ENCODE measurements at places on chromosomes 11 and 22.

DNA sequence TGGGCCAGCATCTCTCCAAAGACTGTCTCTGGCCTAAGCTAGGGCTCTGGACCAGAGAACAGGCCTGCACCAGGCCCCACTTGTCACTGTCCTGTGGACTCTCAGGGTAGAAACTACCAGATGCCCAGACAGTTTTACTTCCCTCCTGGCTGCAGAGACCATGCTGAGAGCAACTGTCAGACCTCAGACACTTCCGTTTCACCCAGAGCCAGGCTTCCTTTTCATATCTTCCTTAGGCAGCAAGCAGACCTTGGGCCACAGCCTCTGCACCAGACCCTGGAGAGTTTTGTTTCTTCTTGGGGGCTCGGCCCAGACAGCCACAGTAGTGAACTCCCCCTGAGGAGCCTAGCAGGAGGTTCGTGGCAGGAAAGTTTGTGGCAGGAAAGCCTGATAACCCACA, 12.1 kb upstream of the FCHSD2 start:
- DNase-seq = no peak

DNA sequence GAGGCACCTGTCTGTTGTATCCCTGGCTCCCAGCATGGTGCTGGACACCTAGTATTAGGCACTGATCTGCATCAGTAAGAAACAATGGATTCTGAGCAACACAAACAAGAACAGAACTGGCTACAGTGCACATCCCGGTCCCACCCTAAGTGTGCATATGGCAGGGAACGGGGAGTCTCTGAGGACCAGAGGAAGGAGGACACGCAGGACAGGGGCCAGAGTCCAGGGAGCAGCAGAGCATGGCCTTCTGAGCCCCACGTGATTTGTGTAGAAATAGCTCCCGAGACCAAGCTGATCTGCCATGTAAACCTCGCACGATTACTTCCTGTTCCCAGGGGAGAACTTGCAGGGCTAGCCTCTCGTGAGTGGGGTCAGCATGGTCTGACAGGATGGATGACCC, 12.7 kb upstream of the SNX32 start:
- no peak for DNase-seq

DNA sequence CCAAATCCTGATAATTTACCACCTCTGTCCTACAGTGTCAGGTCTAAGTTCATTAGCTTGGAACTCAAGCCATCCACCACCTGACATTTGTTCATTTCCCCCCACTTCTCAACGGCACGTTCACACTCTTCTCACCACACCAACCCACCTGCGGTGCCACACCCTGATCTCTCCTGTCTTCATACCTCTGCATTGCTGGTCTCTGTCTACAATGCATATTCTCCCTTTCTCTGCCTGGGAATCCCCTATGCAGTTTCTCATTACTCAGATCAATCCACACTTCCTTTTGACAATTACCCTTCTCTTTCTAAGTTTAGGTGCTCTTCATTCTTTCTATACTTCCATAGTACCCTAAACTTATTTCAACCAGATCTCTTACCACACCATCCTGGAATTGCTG, 20.4 kb upstream of the EMSY start:
- DNase-seq = no peak

DNA sequence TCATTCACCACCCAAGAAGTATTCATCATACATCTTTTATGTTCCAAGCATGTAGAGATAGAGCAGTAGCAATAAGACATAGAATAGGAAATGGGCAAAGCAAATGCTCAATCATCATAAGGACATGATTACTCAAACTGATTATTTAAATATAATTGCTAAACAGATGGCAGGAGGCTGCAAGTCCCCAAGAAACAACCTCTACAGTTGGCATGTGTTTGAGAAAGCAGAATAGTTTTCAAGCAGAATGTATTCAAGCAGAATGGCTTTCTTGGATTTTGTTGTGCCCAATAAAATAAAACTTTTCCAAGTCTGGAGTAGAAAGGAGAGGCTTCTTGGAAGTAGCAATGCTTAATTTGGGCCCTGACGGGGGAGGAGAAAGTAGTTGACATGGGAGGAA, 86.5 kb upstream of the SYN3 start:
- DNase-seq = no peak

GRCh38 chr11:63573881-63574855, 11.0 kb upstream of the PLAAT2 start:
- DNase-seq = peak; percentile 67

DNA sequence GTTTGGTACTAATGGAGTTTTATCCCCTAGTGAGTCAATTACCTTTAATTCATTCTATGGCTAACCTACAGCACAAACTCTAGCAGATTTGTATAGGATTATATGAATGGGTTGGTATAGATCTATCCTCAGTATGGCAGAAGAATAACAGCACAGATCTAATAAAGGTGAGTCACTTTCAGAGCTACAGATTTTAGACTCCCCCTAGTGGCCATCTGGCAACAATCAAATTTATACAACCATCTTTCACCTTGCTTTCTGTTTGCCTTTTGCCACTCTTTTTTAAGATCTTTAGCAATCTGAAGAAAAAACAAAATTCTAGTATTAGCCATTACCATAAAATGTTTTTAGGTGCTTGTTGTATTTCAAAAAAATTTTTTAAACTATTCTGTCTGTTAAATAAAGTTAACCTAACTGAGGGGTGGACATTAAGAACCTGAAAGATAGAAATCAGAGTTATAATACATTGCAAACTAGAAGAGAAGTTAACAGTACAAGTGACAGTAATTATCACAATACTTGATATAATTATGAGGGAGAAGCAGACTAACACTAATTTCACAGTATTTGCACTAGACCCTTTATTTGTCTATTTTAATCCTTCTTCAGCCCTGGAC, 25.8 kb downstream of the DDIAS start:
- peak; percentile 25 for DNase-seq

GRCh38 chr11:104534278-104534677, 364.0 kb downstream of the CASP12 start:
- no peak for DNase-seq

DNA sequence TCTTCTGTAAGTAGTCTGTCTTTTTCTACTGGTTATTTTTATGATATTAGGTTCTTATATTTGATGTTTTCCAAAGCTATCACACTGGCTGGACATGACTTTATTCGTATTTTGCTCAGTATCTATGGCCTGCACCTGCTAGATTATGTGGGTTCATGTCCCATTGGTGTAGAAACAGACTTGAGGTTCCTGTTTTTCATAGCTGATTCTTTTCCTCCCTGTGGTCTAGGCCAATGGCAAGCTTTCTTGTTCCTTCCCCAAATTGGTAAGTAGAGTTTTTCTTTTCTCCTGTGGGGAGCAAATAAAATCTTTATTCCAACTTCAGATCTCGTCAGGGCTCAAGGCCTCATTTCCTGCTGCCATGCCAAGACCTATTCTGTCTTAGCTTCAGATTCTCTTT, 30.2 kb upstream of the SWAP70 start:
- no peak for DNase-seq

DNA sequence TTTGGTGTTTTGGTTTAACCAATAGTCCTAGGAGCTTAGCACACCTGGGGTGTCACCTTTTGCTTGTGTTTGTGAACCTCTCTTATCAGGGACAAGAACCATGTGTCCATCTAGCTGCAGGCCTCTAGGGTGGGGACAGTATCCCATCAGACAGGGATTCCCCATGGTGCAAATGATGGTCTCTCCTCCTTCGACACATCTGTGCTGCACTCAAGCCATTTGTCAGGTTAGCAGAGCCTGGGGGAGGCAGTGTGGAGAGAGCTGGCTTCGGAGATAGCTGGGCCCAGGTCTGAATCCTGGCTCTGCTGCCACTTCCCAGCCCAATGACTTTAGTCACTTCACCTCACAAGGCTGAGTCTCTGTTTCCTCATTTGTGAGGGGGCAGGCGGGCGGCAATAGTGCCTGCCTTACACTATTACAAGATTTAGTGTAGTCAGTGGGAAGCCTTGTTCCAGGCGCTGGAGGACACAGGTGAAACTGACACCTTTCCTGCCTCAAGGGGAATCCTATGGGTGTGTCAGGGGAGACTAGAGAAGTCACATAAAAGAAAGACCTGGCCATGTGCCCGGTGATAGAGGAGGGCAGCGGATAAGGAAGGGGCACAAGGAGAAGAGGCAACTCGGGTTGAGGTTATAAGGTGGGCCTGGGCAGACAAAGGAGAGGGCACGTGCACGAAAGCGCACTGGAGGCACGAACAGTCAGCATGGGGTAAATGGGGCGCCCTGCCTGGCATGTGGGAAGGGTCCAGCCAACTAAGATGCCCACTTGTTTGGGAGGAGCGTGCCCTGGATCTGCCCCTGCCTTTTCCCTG, 12.6 kb downstream of the KLHL35 start:
- no peak for DNase-seq

GRCh38 chr11:62791501-62792201, at the start of gene TMEM223:
Gene TMEM223 (minus strand): TSS chr11:62792006. CDS start chr11:62791994, 12 bp downstream.
- peak; percentile 90 for DNase-seq

DNA sequence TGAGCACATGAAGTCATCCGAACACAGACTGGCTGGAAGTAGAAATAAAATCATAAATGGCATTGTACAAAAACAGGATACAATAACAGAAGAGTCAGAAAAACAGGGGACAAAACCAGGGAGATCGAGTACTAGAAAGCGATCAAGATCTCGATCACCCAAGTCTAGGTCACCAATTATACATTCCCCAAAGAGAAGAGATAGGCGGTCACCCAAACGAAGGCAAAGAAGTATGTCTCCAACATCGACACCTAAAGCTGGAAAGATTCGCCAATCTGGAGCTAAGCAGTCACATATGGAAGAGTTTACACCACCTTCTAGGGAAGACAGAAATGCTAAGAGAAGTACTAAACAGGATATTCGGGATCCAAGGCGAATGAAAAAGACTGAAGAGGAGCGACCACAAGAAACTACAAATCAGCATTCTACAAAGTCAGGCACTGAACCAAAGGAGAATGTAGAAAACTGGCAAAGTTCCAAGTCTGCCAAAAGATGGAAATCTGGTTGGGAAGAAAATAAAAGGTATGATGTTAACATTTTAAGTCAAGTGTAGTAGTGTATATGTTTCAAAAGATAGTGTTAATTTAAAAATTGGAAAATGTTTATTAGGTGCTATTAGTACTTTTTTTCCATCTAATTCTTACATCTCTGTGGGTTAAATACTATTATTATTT, 9.4 kb downstream of the PCF11 start:
- DNase-seq = no peak

GRCh38 chr22:19687561-19688300, 26.6 kb upstream of the SEPTIN5 start:
- DNase-seq = no peak

- DNase-seq = no peak
Observed at GRCh38 chr22:48890693-48891554, 936.7 kb downstream of the BRD1 start.

- no peak for DNase-seq
Observed at GRCh38 chr11:14969901-14970323, 2.2 kb downstream of the CALCA start.
